ENCODE measurements at places on chromosomes 16 and 17. TPM values are rescaled to one million over a fixed set of nuclear protein-coding genes. Genes with fewer than 3 reads are reported as not detected.

DNA sequence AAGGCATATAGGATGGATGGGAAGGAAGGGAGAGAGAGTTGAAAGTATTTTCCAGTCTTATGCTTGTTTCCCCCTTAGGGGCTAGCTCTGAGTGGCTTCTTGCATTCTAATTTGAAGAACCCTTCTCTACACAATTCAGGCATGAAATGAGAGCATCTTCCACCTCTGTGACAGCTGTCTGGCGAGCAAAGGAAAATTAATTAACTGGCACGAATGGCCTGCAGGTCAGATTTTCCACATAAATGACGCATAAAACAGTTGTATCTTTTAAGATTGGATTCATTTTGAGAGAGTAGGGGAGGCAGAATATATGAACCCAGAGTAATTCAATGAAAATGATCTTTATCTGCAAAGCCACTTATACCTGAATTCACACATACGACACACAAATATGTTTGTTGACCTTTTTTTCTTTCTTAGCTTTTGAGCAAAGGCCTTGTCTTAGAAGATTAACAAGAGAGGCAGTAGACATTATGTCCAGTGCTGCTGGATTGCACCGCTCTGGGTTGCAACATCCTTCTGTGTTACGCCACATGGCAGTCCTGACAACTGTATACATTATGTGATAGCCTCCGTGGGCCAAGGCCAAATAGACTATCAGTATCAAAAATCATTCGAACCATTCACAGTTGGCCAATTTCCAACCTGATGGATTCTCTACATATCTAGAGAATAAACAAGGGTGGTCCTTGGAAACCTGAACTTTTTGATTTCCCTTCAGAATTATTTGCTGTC is 173.0 kb upstream of the GOT2 start:
- no peak for DNase-seq

DNA sequence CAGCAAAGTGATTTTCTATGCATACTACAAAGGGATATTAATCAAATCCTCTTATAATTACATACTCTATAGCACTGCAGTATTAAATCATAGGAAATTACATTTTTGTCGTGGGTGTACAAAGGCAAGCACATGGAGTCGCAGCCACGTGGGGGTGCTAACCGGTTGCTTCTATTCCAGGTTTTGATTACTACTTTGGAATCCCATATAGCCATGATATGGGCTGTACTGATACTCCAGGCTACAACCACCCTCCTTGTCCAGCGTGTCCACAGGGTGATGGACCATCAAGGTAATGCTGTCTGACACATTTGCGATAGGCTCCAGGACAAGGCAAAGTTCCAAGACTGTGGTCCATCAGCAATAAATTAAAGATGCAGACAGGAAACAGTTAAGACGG is 60.1 kb downstream of the ARSG start:
- DNase-seq = peak; percentile 28

GRCh38 chr16:8110572-8111514 is 479.5 kb downstream of the TMEM114 start:
- no peak for DNase-seq

GSG1L gene
- not detected for total RNA-seq

CD300H gene
- not detected for total RNA-seq

All from HFFc6 (cell line).